ENCODE measurements at places on chromosomes 4 and X. TPM values are rescaled to one million over a fixed set of nuclear protein-coding genes. Genes with fewer than 3 reads are reported as not detected.

The TKTL2 gene
- 0.42 TPM for polyA plus RNA-seq

The DTHD1 gene
- not detected for polyA plus RNA-seq

The EREG gene
- not detected for polyA plus RNA-seq

The FAM47E gene
- 3.7 TPM for polyA plus RNA-seq

The CCNB3 gene
- 0.42 TPM for polyA plus RNA-seq

The CEP44 gene
- 19.3 TPM for polyA plus RNA-seq

The ATOH1 gene
- not detected for polyA plus RNA-seq

The PDZD11 gene
- polyA plus RNA-seq, result 64.7 TPM

The FGFR3 gene
- 0.54 TPM for polyA plus RNA-seq

The PLA2G12A gene
- 31.2 TPM for polyA plus RNA-seq

The GAGE12E gene
- polyA plus RNA-seq, result not detected

The GYG2 gene
- polyA plus RNA-seq, result 6.3 TPM

The GPR78 gene
- polyA plus RNA-seq, result not detected

The STK32B gene
- 42.8 TPM for polyA plus RNA-seq

The ANKRD50 gene
- polyA plus RNA-seq, result 18.6 TPM

The PABPC5 gene
- polyA plus RNA-seq, result 2.7 TPM

The STPG2 gene
- polyA plus RNA-seq, result not detected

The MORF4L2 gene
- 1,433 TPM for polyA plus RNA-seq

The CXCL3 gene
- polyA plus RNA-seq, result 1.1 TPM

The VCX3A gene
- polyA plus RNA-seq, result 0.87 TPM

The HMX1 gene
- polyA plus RNA-seq, result 0.89 TPM

The ZFP92 gene
- not detected for polyA plus RNA-seq

The SLITRK2 gene
- polyA plus RNA-seq, result 2.1 TPM
